ENCODE measurements at places on chromosomes 7 and 10.
A peak's percentile ranks its signal among the peaks of the same experiment; 100 is the strongest.

GRCh38 chr7:22111661-22112060 is 166.0 kb upstream of the CDCA7L start:
- DNase-seq = no peak

DNA sequence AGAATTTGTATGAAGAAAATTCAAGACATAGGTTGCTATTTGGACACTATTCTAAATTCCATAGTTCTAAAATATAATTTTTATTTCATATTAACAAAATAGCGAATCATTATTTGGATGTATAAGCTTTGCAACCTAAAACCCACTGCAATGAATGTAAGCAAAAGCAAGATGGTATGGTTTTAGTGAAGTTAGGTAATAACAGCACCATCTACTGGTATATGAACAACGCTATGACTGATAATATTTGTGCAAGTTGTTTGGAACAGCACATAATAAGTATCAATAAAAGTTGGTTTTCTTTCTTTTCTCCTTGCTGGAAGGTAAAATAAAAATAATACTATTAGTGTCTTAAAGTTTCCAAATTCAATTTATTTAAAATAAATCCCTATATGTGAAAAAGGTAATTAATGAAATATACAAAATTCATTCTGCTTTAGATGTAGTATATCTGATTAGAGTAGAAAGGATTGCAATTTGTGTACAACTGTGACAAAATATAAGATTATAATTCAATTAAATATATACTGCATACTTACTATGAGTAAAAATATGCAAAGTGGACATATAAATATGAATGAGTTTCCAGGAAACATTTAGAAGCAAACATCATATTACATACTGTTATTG is 79.0 kb upstream of the LSM8 start:
- peak; percentile 38 for DNase-seq

DNA sequence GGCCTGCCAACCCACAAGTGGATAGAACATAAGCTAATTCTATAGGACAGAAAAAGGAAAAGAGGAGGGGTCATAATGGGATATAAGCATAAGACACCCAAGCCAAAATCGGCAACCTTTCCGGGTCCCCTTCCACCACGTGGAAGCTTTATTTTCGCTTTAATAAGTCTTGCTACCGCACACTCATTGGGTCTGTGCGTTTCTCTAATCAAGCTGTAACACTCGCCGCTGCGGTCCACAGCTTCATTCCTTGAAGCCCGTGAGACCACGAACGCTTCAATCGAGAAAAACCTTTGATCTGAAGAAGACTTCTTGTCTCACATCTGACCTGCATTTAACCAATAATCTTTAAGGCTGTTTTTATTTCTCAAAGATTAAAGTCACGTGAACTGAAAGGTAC is 35.8 kb upstream of the HECW1 start:
- DNase-seq = no peak

- no peak for DNase-seq
Measured at GRCh38 chr7:157784979-157785441, 448.2 kb downstream of the DNAJB6 start.
